ENCODE measurements at places on chromosomes 2 and 18.

DNA sequence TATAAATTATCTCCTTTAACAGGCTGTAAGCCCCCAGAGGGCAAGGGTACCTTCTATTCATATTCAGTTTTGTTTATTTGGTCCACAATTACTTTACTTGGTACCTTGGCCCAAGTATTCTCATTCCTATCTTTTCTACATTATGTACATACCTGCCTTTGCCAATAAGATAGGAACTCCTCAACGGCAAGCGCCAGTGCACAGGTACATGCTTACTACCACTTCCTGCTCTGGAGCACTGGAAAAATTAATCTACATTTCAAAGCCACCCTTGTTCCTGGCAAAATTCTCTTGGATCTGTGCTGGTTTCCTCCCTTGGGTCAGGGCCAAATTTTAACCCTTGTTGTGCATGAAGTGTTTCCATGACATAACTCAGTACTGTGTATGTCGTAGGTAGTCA, 34.3 kb upstream of the LMAN1 start:
- DNase-seq: no peak

DNA sequence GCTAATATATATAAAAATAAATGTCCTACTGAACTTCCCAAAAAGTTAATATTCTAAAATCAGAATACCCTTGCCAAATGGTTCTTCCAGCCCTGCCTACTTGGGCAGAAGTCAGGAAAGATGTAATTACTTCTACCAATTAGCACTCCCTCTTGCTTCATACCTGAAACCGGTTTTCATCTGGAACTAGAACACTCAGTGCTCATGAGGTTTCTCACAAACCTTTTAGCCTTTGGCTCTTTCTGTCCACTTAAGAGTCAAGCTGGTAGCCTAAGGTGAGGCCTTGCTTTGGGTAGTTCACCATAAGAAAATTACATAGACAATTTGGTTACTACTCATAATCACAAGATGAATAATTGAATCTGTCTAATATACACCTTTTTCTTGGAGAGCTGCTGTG, 4.1 kb downstream of the DSG3 start:
- DNase-seq: no peak

DNA sequence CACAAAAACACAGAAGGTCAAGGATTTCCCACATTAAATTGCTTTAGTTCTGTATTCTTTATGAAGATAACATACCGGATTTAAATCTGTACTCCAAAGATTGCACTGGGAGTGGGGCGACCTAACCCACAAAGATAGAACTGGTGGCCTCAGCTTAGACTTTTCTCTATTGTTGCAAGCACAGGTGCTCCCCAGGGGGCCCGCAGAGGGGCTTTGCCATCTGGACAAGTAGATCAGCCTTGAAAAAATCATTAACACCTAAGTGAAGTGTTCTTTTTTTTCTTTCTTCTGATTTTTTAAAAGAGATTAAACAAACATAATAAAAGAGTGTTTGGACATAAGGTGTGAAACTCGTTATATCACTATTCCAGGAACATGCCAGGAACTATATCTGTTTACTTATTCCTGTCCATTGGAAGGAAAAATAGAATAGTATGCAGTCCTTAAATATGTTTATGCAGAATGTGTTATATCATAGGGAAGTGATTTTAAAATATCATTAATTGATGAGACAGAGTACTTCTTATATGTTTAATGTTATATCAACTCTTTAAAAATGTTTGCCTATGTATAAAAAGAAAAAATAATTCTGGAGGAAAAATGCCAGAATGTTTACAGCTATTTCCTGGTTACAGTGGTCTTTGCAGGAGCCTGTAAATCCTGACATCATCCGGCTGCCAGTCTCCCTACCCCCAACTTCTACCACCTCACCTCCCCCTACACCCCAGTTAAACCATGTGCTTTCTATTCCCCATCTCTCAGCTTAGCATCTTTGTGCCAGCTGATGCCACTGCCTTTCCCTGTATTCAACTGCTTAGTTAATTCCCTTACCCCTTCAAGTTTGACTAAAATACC, 679.2 kb downstream of the CNTNAP5 start:
- no peak for DNase-seq

GRCh38 chr2:217357886-217358620, 498.2 kb upstream of the TNP1 start:
- DNase-seq: no peak

- no peak for DNase-seq
Observed at GRCh38 chr2:33064349-33064801, 117.6 kb downstream of the LTBP1 start.

DNA sequence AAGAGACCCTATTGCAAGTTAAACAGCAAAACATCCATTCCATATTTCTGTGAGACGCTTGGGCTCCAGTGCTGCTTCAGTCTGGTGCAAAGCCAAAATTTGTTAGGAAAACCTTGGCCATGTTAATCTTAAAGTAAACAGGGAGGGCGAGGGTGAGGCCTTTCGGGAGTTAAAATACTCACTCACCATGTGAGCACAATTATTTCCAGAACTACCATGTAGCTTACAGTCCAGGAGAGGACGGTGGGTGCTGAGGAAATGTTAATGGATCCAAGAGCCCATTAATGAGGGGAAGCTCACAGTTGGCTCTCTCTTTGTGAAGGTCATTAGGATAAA, 286.4 kb downstream of the SLC8A1 start:
- DNase-seq: no peak

DNA sequence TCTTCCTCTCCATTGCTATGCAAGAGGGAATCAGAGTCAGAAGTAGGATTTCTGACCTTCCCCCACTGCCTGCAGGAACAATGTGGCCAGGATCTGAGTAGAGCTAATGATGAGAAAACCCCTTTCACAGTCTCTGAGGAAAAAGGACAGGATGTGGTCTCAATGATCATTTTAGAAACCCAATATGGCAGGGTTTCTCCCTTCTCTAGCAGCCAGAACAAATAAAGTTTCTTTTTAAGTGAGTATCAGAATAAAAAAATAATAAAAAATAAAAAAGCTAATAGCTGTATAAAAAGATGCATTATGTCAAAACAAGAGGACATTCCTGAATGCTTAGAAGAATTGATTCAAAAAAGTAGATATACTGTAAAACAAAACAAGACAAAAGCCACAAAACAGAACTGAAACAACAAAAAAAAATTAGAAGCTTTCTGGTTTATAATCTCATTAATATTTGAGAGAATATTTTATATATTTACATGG, 1124.9 kb upstream of the ZEB2 start:
- DNase-seq: peak; percentile 48

- no peak for DNase-seq
Observed at GRCh38 chr2:13638181-13638580, 921.4 kb downstream of the TRIB2 start.

DNA sequence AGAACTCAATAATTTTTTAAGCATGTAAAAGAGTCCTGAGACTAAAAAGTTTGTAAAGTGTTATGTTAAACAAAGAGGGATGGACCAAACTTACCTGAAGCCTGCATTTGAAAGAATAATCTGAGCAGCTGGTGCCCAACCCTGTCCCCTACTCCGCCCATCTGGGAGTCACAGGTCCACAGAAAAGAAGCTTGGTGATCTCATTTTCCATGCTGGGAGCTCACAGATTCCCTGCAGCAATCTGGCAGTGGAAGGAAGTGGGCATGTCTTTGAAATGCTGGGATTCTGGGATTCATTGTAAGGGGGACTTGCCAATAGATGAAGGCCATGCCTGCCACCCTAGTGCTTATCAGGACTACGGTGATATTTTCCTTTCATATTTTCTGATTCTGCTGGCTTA, 17.9 kb downstream of the CDH2 start:
- no peak for DNase-seq

GRCh38 chr2:14632133-14632936, at the start of gene LRATD1:
LRATD1 (plus strand) TSS chr2:14632717; CDS start chr2:14633980, 1,263 bp downstream.
- DNase-seq: no peak

DNA sequence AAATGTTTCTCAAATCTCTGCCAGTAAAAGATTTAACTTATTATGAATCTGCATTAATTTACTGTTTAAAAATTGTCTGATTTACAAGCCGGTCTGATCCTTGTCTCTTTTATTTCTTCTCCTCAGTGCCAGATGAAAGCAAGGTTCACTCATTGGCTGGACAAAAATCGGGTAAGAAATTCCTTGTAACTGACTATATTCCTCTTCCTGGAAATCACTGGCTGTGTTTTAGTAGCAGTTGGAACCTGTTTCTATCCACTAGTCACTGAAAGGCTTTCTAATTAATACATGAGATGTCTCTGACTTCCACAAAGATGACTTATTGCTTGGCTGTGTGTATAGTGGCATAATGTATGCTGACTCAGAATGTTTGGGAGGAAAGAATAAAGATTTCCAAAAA, 436.6 kb upstream of the NRP2 start:
- DNase-seq: no peak

GRCh38 chr18:69705987-69706386, 241.7 kb downstream of the CD226 start:
- no peak for DNase-seq

- DNase-seq: no peak
Observed at GRCh38 chr18:25373432-25374179, 21.6 kb upstream of the ZNF521 start.

DNA sequence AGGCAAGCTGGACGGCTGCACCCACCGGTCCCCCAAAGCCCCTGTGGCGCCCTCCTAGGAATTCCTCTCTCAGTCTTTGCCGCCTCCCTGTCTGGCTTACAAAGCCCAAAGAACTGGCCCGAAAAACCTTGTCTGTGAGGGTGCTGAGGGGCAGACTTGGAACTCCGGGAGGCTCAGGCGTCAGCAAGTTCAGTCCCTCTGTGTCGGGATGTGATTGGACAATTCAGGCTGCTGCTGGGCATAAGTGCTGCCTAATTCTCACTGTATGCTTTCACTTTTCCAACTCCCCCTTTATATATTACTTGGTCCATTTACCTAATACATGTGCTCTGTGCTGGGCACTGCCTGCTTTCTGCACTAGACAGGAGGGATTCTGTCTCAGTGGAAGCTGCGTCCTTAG, 20.3 kb upstream of the SH3RF3 start:
- DNase-seq: no peak

GRCh38 chr2:21256006-21256405, 132.2 kb downstream of the TDRD15 start:
- DNase-seq: peak; percentile 8

- no peak for DNase-seq
Observed at GRCh38 chr2:145066856-145067548, 547.1 kb upstream of the ZEB2 start.

- DNase-seq: no peak
Observed at GRCh38 chr2:150471813-150472510, 15.5 kb downstream of the RND3 start.

GRCh38 chr2:217614096-217614495, 388.7 kb downstream of the TNS1 start:
- no peak for DNase-seq

GRCh38 chr2:74578408-74578807, 23.9 kb downstream of the DOK1 start:
- DNase-seq: no peak

GRCh38 chr2:79887747-79888374, 375.0 kb downstream of the CTNNA2 start:
- no peak for DNase-seq

DNA sequence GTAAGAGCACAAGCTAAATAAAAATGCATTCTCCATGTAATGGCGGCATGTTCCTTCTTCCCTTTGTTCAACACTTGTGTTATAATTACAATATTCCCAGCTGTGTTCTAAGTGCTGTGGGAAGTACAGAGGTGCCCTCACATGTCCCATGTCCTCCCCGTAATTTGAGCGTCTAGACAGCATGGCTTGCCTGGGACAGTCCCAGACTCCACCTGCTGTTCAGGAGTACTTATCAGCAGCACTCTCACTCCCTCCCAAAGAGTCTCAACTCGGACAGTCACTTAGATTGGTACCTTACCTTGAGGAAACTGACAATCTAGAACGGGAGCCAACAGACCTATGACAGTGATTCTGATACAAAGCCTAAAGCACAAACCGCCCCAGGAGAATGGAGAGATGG, 370.5 kb downstream of the EIPR1 start:
- DNase-seq: no peak

GRCh38 chr2:201661366-201661765, 18.1 kb upstream of the TMEM237 start:
- no peak for DNase-seq

- DNase-seq: no peak
Observed at GRCh38 chr2:136324966-136325365, 207.0 kb upstream of the CXCR4 start.

- no peak for DNase-seq
Observed at GRCh38 chr2:157004789-157005188, 252.7 kb upstream of the GALNT5 start.

DNA sequence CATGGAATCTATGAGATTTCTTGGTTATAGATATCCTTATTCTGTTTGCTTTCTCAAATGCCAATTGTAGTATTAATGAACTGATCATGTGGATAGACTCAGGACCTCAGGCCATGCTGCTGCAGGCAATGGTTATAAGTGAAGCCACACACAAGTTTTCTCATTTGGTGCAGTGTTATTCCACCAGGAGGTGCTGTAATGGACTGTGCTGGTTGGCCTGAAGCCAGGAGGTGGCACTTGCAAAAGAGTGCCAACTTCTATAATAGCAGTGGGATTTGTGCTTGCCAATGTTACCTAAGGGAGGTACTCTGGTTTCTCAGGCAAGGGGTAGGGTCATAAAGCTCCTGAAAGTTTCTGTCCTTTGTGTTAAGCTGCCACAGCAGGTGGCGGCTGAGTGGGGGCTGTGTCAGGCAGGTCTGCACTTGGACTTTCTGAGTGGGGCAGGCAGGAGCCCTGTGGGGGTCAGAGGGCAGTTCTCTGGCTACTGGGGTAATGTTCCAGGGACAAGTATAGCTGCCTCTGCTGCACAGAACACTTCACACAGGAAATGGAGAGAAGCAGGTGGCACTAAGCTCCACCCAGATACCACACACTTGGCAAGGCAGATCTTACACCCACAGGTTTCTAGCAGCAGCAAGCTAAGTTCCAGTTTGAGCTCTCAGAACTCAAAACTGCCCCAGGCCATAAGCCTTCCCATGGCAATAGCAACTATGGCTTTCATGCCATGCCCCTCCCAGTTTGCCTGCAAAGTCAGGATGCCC, 352.6 kb upstream of the CWC22 start:
- DNase-seq: peak; percentile 47

All from GM06990 (cell line).